ENCODE measurements at places on chromosomes 16 and 17. TPM values are rescaled to one million over a fixed set of nuclear protein-coding genes. Genes with fewer than 3 reads are reported as not detected.

ACSM3 gene
- 1.5 TPM for total RNA-seq

DYNLRB2 gene
- total RNA-seq: 0.40 TPM

CD300LG gene
- total RNA-seq: 2.3 TPM

MFAP4 gene
- 157 TPM for total RNA-seq

EEF2KMT gene
- total RNA-seq: 7.0 TPM

RAB11FIP4 gene
- total RNA-seq: 0.89 TPM

FBRS gene
- total RNA-seq: 12.9 TPM

- no peak for DNase-seq
Observed at GRCh38 chr17:35083071-35083470, 19.6 kb upstream of the RFFL start.

- DNase-seq: no peak
Observed at GRCh38 chr16:22322021-22322471, 24.8 kb downstream of the POLR3E start.

GRCh38 chr17:79952265-79952877 is 83.3 kb downstream of the TBC1D16 start:
- no peak for DNase-seq

GRCh38 chr16:12127244-12127643 is 150.7 kb downstream of the SNX29 start:
- no peak for DNase-seq

DNA sequence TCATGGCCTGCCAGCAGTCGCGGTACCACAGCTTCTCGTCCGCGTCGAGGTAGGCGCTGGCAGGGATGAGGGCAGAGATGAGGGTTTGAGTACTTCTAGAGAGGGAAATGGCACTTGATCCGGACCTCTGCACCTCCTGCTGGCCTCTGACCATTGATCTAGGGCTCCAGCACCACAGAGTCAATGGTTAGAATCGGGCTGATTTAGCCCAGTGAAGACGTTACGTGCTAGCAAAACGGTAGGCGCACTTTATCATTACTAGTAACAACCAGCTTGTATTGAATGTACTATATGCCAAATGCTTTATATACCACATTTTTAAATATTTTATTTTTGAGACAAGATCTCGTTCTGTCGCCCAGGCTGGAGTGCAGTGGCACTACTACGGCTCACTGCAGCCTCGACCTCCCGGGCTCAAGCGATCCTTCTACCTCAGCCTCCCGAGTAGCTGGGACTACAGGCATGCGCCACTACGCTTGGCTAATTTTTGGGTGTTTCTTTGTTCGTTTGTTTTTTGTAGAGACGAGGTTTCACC is 526 bp downstream of the TSNAXIP1 start:
- no peak for DNase-seq

DNA sequence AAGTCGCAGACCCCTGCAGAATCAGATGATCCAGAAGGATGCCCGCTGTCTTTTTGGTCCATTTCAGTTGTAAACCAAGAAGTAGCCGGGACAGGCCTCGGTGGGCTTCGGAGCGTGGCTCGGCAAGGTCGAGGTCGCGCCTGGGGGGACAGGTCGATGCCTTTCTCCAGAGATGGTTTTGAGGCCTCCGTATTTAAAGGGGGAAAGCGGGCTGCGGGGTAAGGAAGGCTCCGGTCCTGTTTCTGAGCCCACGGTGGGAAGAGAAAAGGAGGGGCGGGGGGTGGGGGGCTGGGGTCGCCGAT is 7.5 kb upstream of the GNG13 start:
- DNase-seq: no peak

DNA sequence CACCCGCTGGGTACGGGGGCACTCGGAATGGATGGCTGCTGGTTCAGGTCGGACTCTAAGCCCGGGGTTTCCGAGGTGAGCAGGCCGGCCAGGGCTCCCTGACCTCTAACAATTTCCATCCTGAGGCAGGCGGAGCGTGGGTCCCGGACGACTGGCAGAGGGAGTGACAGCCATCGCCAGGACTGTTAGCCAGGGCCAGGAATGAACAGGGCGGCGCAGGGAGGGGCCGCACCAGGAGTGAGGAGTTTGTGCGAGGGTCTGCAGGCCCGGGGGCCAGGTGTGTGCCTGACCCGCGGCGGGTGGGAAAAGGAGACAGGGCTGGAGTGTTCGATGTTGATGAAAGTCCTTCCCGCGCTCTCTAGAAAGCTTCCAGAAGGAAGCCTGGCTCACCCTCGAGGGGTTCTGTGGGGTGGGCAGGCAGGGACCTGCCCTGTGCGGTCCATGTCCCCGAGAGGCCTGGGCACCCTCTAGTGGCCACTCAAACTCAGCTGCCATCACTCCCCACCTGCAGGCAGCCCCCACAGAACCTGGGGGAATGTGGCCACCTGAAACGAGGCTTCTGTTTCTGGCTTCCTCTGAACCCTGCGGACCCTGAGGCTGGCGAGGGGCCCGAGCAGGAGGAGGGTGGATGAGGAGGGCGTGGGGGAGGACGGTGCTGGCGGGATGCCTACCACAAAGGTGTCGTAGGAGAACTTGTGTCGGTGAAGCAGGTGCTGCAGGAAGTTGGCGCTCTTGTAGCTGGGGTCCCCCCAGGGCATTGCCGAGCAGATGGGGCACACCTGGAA is 8.2 kb downstream of the RNF166 start:
- DNase-seq: no peak

- peak; percentile 53 for DNase-seq
Observed at GRCh38 chr16:56667581-56668571, at the start of gene MT1G. MT1G (minus strand) TSS chr16:56668065; CDS start chr16:56667993, 72 bp downstream.

DNA sequence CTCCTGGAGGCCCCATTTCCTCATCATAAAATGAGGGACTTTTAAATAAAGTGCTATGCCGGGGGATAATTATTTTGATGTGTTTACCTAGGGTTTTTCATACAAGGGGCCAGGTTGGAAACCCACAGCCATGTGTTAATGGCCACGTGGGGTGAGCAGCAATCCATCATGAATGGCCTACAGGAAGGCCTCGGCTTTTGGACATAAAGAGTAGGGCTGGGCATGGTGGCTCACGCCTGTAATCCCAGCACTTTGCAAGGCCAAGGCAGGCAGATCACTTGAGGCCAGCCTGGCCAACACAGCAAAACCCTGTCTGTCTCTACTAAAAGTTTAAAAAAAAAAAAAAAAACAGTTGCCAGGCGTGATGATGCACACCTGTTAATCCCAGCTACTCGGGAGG is 40.3 kb downstream of the MEAK7 start:
- no peak for DNase-seq

DNA sequence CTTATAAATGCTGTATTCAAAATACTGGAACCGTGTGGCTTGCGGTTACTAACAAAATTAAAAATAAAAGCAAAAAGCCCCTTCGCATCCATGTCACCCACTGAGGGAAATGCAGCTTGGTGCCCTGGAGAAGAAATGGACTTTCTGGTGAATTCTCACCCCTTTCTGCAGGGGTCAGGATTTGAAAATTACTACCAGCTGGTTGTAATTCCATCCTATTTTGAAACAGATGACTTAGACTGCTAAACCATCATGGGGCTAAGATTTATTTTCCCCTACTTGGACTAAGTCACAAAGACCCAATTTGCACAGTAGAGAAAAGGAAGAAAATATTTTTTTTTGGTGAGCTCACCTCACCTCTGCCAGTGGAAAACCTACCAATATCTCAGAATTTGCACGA is 111.4 kb upstream of the MYOCD start:
- no peak for DNase-seq

- DNase-seq: peak; percentile 42
Observed at GRCh38 chr16:9447195-9447551, 355.7 kb downstream of the HAPSTR1 start.

DNA sequence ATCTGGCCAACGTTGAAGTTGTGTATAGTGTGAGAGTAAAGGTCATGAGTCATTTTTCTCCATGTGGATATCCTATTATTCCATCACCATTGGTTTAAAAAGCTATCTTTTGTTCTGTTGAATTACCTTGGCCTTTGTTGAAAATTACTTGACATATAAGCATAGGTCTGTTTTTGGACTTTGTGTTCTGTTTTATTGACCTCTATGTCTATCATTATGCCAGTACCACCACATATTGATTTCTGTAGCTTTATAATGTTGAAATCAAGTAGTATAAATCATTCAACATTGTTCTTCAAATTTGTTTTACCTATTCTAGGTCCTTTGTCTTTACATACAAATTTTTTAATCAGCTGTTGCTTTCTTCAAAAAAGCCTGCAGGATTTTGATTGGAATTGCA is 58.5 kb downstream of the NLK start:
- DNase-seq: no peak

DNA sequence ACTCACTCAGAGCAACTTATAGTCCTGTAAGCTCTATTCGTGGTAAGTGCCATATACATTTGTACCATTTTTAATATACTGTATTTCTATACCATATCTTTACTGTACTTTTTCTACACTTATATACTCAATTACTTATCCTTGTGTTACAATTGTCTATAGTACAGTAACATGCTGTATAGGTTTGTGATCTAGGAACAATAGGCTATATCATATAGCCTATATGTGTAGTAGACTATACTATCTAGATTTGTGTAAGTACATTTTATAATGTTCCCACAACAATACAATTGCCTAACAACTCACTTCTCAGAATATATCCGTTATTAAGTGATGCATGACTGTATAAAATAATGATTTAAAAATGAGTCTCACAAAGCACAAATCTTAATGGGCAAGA is 123.3 kb upstream of the NACA2 start:
- no peak for DNase-seq

DNA sequence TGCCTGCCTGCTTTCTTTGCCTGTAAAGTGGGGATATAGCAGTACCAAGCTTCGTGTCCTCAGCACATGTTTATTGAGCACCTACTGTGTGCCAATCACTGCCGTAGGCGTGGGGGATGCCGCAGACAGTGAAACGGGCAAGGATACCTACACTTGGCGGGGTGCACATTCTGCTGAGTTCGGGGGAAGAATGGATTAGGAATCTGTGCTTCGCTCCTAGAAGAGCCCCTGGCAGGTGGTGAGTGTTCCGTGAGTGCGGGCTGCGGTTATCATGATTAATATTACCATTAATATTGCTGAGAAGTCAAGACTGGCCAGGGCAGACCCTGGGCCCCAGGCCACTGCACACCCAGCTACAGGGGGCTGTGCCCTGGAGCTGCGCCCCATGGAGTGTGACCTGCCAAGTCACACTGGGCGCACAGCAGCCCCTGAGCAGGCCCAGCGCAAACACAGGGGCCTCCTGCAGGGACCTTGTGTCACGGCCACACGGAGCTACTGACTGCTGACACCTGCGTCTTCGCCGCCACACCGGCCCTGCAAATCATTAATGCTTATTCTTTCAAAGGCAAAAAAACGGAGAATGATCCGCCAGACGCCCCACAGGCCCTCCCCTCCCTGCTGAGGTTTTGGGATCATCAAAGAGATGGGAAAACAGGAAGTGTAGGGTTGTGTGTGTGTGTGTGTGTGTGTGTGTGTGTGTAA is 213.4 kb upstream of the GSE1 start:
- DNase-seq: no peak

DNA sequence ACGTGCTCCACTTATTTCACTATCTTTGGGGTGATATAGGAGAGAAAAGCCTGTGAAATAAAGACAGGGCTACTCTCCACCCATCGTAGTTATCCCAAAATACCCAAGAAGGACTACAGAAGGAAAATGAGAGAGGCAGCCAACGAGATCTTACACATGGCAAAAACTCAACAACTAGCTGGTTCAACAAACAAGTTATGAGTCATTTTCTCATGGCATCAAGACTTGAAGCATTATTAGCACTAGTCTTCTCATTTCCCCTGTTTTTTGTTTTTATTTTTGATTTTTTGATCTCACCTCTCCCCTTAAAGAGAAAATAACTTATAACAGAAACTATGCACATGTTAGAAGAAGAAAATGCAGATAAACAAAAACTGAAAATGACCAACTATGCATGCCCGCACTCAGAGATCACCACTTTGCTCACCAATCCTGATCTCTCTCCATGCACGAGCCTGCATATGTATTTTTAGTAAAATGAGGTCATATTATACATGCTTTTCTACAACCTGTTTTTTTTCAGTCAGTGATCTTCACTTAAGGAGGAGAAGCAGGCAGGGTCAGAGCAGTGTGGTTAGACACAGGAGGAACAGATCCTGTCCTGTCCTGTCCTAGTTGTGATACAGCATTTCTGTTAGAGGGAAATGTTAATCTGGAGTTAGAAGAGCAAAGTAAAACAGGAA is 22.8 kb downstream of the FAM117A start:
- no peak for DNase-seq

DNA sequence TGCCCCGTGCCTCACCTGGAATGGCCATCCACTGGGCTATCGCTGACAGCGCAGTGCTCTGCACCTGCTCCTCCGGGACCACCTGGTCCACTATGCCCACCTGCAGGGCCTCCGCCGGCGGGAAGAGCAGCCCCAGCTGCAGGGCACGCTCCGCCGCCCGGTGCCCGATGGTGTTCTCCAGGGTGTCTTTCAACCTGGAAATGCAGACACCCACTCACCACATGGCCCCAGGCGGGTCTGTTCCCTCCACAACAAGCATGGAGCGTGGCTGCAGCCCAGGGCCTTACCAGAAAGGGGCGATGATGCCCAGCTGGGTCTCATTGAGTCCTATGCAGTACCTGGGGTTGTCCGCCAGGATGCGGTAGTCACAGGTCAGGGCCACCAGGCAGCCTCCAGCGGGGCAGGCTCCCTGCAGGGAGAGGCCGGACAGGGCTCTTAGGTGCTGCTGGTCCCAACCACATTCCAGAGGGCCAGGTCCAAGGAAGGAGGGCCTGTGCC is 6.8 kb downstream of the DNASE1L2 start:
- DNase-seq: no peak

- DNase-seq: no peak
Observed at GRCh38 chr17:61478026-61478789, 26.0 kb downstream of the TBX4 start.

DNA sequence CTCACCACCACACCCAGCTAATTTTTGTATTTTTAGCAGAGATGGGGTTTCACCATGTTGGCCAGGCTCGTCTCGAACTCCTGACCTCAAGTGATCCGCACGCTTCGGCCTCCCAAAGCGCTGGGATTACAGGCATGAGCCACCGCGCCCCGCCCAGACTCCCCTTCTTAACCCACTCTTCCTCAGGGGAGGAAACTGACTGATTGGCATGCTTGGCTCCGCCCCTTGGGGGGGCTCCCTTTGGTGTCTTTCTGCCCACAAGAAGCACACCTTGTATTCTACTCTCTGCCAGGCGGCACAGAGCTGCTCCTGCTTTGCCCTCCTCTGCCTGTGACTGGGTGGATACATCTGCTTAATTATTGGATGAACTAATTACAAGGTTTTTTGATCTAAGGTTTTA is 4.7 kb upstream of the ASGR2 start:
- DNase-seq: no peak

DNA sequence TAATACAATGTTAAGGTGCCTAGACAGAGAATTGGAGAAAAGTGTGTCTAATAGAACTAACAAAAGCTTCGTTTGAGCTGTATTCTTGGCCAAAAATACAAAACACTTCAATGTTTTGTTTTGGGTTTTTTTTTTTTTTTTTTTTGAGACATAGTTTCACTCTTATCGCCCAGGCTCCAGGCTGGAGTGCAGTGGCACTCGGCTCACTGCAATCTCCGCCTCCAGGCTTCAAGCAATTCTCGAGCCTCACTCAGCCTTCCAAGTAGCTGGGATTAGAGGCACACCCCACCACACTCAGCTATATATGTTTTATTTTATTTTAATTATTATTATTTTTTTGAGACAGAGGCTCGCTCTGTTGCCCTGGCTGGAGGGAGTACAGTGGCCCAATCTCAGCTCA is 38.3 kb upstream of the CARMIL2 start:
- no peak for DNase-seq
